ENCODE measurements at places on chromosomes 5 and 9. TPM values are rescaled to one million over a fixed set of nuclear protein-coding genes. Genes with fewer than 3 reads are reported as not detected.

The BSPRY gene
- total RNA-seq, result under 0.01 TPM

The SETX gene
- 93.8 TPM for total RNA-seq

DNA sequence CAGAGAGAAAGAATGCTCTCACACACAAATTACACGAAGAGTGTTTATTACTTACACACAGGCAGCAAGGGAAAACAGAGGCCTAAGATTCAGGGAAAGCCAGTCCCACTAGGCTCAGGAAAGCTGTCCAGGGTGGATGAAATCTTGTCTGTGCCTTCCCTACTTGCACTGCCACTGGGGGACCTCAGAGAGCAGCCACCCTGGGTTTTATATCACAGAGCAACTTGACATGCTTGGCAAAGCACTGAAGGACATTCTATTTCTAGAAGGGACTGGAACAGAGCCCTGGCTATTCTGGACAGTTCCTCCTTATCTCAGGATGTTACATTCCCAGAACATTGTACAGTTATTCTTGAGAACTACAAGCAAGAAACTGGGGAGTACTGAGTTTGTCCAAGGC, 7.5 kb upstream of the PRSS3 start:
- no peak for DNase-seq

DNA sequence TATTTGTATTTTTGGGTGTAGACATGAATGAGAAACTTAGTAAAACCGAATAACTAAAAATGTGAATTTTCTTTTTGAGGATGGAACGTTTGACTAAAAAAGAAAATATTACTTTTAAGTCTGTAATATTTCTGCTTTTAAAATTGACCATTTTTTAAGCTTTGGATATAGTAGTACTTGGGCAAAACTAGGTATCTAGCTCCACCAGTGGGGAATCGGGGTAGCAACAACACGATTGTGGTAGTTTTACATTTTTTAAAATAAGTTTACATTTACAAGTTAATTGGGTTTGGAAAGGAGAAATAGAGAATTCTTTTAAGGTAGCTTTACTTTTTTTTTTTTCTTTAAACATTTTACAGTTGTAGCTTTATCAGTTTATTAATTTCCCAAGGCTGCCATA, 154.4 kb downstream of the MAN2A1 start:
- no peak for DNase-seq

- DNase-seq, result no peak
Measured at GRCh38 chr5:76870046-76870445, 20.2 kb downstream of the S100Z start.

DNA sequence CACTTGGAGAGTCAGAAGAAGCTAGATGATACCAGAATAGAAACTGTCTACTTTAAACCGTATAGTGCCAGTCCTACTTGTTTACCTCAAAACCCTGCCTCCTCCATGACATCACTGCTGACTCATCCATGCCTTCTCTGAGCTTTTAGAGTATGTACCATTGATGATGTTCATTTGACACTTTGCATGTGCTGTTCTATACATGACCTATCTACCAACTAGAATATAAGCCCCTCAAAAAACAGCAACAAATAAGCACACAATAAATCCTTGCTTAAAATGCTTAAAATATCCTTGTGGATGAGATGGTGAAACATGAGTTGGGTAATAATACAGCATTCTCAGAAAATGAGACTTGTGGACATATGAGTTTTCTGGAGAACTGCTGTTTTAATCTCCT, 2.6 kb downstream of the CTNNAL1 start:
- peak; percentile 25 for DNase-seq

DNA sequence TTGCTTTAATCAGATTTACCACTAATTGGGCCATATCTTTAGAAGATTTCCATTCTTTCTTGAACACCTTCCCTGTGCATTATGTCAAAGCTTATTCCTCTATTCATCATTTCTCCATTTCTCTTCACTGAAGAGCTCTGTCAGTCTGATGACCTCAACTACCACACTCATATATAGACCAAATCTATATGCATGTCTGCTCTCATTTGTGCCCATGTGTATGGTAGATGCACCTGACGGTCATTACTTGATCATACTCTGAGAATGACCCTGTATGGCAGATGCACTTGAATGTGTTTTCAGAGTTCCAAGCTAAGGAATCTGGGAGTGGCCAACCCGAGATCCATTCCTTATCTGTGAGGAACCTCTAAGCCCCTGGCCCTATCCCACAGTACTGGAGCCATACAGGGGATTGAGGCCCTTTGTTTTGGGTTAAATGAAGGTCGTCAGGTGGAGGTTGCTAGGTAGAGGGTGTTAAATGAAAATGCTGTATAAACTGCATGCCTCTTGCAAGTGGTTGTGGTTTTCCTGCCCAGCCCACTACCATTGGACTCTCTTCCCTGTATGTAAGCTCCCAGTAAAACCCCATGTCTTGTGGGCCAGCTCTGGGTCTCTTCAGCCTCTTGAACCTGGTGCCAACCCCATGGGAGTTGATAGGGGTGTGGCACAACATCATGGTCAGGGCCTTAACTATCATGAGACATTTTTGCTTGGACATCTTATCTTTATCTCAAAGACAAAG, 229.5 kb downstream of the KIAA0825 start:
- DNase-seq, result no peak

DNA sequence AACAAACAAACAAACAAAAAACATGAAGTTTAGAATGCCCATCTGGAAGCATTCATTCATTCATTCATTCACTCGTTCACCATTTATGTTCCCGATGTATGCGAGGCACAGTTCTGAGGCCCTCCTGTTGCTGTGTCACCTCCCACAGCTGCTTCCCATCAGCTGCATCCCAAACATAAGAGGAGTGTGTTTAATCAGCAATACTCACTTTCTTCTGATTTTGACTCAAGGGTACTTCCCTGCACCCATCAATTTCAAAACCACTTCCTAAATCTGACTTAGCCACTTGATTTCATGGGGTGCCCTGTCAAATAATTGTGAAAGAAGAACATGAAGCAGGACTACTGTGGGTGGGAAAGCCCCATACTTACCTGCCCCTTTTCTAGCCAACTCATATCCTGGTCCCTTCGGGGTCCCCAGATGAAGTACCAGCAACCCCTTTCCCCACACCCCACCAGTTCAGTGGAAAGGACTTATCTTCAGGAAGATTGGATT, 128.0 kb upstream of the IL12B start:
- DNase-seq, result no peak

DNA sequence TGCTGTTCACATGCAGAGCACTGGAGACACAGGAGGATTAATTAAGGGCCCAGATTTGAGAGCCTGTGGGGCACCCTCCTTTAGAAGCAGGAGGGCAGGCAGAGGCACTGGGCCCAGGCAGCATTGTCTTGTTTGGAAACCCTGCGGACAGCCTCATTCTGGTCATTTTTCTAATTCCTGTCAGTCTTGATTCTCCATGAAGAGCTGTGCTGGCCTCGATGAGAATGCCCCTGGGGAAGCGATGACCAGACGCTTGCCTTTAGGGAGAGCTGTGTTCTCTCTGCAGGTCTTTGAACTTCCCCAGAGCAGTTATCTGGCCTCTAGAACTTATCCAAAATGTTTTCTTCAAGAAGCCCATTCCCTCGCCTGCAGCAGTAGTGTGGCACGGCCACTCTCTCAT, 117.8 kb upstream of the PTCH1 start:
- no peak for DNase-seq

- no peak for DNase-seq
Measured at GRCh38 chr9:96565671-96566497, 53.8 kb downstream of the CDC14B start.

DNA sequence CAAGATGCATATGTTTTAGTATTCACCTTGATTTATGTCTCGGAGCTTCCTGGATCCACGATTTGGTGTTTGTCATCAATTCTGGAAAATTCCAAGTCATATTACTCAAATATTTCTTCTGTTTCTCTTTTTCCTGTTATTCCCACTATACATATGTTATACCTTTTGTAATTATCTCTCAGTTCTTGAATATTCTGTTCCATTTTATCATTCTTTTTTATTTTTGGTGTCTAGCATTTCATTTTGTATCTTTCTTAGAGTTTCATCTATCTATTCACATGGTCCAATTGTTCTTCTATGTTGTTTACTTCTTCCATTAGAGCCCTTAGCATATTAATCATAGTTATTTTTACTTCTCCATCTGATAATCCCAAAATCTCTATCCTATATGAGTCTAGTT, 637.8 kb upstream of the GRAMD2B start:
- DNase-seq, result no peak

All from frontal cortex (tissue), 4 donors.